ENCODE measurements at places on chromosomes 12 and 14. TPM values are rescaled to one million over a fixed set of nuclear protein-coding genes. Genes with fewer than 3 reads are reported as not detected.

- H3K27me3 ChIP-seq: no peaks in the 10 kb centered on the region
- H3K36me3 ChIP-seq: no peaks in the 10 kb centered on the region
Measured at GRCh38 chr14:73741876-73742519, 27.8 kb upstream of the PNMA1 start.

GRCh38 chr12:90029317-90029716 lies 320.7 kb upstream of the ATP2B1 start:
- no peaks in the 10 kb centered on the region for H3K27me3 ChIP-seq
- H3K36me3 ChIP-seq: no peaks in the 10 kb centered on the region
- no peak overlapping the region for H3K4me3 ChIP-seq
- no peak for DNase-seq
- H3K4me1 ChIP-seq: peaks cover 22% of the 10 kb centered on the region

- no peaks in the 10 kb centered on the region for H3K27me3 ChIP-seq
- no peak overlapping the region for H3K27ac ChIP-seq
- no peak overlapping the region for H3K4me3 ChIP-seq
- no peaks in the 10 kb centered on the region for H3K4me1 ChIP-seq
Measured at GRCh38 chr12:24034160-24034559, 84.7 kb upstream of the SOX5 start.

Gene FMNL3
- 6.5 TPM for total RNA-seq

Gene LMO3
- not detected for total RNA-seq

All from PC-9 (cell line).